ENCODE measurements at places on chromosomes 2 and 18.

GRCh38 chr2:15359716-15360531, 201.2 kb downstream of the NBAS start:
- DNase-seq: no peak

- DNase-seq: no peak
Observed at GRCh38 chr2:48551548-48551947, 21.6 kb downstream of the STON1 start.

DNA sequence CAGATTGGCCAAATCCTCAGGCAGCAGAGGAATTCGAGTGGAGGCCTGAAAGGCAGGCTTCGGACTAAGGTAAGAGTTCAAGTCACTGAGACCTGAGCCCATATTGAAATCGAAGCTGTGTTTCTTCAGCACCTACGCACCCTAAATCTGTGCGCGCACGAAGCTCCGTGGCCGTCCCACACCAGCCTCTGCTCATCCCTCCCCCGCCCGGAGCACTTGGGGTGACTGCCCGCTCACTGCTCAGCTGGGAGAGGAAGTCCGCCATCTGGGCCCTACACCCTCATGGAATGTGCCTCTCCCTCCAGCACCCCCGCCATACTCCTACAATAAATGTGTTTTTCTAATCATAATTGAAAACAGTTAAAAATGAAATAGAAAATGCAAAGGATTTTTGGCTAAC, 734.5 kb downstream of the GALR1 start:
- no peak for DNase-seq

- no peak for DNase-seq
Observed at GRCh38 chr2:236967499-236967783, 118.2 kb upstream of the COPS8 start.

DNA sequence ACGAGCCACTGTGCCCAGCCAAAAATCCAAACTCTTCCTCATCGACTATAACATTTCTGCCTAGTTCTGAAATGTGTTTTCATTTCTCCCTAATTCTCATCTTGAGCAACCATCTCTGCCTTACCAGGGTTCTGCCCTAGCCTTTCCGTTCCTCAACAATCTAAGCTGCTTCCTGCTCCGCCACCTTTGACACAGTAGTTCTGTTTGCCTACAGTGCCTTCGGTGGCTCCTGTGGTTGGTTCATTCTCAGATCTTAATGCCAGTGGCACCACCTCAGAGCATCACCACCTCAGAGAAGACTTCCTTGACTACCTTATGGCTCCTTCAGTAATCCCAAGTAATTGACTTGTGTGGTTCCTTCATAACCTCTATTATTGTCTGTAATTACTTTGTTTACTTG, 3.8 kb downstream of the SOCS6 start:
- DNase-seq: no peak

GRCh38 chr2:169343202-169343601, 19.1 kb downstream of the LRP2 start:
- DNase-seq: no peak

DNA sequence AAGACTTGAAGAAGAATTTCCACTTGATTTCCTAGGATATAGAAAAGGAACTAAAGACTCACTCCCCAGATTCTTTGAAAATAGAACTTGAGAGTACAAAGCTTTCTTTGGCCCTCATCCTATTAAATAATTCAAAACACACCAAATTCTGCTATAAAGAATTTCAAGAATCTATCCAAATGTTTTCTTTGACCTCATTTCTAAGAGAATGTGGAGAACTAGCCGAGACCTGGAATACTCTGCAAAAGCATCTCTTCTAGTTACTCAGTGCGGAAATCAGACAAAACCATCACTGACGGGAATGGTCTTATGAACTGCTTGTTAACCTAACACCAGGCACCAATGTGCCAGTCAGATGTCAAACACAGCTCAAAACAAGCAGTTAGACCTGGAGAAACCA, 44.2 kb upstream of the ARL5A start:
- DNase-seq: no peak

DNA sequence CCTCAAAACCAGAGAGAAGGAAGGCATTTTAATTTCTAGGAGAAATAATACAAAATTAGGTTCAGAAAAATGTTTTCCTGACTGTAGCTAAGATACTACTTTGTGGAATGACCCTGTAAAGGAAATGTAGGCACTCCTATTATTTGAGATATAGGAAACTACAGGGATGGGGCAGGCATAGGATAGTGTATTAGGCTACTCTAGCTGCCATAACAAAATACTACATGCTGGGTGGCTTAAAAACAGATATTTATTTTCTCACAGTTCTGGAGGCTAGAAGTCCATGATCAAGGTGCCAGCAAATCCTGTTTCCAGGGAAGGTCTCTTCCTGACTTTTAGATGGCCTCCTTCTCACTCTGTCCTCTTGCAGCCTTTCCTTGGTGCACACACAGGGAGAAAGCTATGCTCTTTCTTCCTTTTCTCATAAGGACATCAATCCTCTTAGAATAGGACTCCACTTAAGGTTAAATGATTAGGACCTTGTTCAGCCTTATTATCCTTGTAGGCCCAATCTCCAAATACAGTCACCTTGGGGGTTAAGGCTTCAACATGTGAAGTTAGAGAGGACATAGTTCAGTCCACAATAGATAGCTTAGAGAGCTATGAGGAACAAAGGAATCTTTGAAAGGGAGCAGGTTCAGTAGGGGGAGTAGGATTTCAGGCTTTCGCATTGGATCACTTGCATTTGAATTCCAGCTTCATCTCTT, 14.0 kb upstream of the CAVIN2 start:
- DNase-seq: no peak

- DNase-seq: no peak
Observed at GRCh38 chr2:62663920-62664795, 41.4 kb upstream of the EHBP1 start.

DNA sequence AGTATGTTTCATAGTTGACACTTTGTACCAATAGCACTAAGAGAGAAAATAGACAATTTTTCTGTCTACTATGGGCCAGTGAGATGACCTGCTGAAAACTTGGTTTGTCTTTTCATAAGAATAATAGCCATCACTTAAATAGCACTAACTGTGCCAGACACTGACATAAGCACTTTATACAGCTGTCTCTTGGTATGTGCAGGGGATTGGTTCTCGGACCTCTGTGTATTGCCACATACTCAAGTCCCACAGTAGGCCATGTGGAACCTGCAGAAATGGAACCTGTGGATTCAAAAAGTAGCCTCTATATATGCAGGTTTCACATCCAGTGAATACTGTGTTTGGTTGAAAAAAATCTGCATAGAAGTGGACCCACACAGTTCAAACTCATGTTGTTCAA, 126.7 kb downstream of the XRCC5 start:
- no peak for DNase-seq

DNA sequence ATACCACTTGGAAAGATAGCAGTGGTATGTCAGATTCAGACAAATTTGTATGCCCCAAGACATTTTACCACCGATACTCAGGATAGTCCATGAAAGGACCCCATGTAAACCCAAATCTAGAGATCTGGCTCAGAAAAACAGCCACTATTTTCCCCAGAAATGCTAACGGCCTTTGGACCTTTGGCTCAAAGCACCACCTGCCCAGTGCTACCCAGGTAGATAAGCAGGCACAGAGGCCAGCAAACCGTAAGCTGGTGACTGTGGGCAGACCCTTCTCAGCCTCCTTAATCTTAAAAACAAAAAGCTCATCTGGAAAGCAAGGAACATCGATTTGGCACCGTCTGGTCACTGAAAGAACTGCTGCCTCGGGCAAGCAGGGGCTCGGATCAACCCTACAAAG, 61.4 kb upstream of the GREB1L start:
- DNase-seq: no peak

Measured in stimulated activated CD8-positive, alpha-beta memory T cell treated with anti-CD3 and anti-CD28 coated beads, Interleukin-2, amount 100 ng/mL, for 1 hour (primary cell).